Foreskin fibroblast (primary cell): ENCODE measurements at places on chromosomes 2 and 18.

DNA sequence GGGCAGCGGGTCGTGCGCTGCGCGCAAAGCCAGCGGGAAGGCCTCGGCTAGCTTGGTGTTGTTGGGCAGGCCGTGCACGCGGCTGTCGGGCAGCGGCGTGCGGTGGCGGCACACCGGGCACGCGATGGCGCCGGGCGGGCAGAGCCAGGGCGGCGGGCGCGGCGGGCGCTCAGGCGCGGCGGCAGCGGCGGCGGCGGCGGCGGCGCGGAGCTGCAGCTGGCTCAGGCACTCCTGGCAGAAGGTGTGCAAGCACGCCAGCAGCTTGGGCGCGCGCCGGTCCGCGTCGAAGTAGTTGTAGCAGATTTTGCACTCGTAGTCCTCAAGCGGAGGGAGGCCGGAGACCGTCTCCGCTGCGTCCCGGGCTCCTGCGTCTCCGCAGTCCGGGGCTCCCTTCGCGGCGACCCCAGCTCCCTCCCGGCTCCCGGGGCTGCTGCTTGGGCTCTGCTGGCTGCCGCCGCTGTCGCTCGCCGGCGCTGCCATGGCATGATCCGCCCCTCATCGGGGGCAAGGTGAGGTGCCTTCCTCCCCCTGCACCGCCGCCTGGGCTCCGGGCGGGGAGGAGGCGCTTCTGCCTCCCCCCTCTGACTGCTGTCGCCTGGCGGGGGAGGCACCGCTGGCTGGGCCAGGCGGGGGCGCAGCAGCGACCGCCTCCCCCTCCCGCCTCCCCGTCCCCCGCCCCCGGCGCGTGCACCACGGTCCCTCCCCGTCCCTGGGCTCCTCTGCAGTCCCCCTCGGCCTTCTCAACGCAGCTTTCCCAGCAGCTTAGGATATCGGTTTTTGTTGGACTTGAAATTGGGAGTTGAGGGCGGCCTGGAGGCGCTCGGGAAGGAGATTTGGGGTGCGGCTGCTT is 21.0 kb upstream of the PAX3 start:
- peak; percentile 53 for DNase-seq

GRCh38 chr2:98769114-98769476 is 38.2 kb upstream of the MGAT4A start:
- DNase-seq, result no peak

- DNase-seq, result peak; percentile 89
Measured at GRCh38 chr2:222298311-222299150, at the start of gene PAX3. TSS of gene PAX3 (minus strand) at chr2:222298998. CDS start at chr2:222298615, 383 bp downstream.

DNA sequence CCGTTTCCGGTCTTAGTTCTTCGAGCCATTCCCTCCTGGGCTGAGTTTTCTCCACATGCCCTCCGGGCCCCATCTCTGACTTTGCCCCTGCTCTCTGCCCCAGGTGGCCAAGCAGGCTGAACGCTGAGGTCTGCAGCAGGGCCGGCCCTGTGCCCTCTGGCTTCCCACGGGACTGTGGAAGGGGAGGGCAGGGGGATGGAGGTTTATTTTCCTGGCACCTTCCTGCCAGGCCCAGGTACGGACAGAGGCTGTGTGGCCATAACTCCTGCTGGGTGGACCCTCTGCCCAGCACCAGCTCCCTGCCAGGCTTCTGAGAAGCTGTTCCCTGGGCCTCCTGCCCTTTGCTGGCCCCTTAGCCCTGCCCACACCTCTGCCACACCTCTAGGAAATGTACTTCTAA is 164.0 kb downstream of the TFCP2L1 start:
- DNase-seq, result no peak

GRCh38 chr2:5520463-5520972 is 171.7 kb upstream of the SOX11 start:
- no peak for DNase-seq

DNA sequence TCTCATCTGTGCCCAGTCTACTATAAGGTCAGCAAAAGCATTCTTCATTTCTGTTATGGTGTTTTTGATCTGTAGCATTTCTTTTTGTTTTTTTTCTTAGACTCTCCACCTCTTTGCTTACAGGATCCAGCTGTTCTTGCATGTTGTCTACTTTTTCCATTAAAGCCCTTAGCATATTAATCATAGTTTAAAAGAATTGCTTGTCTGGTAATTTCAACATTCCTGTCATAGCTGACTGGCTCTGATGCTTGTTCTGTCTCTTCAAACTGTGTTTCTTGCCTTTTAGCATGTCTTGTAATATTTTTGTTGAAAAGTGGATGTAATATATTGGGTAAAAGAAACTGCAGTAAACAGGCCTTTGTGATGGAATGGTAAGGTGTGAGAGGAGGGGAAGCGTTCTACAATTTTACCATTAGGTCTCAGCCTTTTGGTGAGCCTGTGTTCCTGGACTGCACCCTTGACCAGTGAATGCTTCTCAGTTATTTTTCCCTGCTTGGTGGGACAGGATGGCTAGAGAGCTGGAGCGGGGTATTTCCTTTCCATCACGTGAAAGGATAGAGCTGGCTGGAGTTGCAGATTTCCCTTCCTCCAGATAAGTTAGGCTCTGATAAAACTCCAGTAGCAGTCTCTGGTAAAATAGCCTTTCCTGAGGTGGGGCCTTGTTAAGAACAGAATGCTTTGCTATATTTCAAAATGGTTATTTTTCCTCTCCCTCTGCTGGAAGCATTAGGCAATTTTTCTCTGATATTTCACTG is 65.4 kb downstream of the PLA2R1 start:
- peak; percentile 30 for DNase-seq

DNA sequence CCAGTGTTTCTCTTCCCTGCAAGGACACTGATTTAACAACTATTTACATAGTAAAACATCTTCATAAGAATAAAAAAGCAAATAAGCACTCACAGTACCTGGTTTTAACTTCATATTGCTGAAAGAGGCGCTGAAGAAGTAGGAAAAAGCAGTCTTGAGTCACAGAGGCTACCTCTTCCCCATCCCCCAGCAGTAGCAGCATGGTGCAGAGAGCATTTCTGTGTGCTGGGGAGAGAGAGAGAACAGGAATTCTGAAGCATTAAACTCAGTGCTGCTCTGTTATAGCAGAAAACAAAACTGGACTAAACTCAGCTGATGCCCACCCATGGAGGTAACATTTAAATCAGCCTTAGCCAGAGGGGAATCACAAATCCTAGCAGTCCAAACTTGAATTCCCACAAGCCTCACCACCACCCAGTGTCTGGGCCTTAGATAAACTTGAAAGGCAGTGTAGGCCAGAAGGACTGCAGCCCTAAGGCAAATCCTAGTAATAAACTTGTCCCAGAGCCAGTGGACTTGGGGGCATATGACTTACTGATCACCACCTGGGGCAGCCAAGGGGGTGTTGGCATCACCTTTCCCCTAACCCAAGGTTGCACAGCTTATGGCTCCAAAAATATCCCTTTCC is 321.8 kb upstream of the CWC22 start:
- no peak for DNase-seq

DNA sequence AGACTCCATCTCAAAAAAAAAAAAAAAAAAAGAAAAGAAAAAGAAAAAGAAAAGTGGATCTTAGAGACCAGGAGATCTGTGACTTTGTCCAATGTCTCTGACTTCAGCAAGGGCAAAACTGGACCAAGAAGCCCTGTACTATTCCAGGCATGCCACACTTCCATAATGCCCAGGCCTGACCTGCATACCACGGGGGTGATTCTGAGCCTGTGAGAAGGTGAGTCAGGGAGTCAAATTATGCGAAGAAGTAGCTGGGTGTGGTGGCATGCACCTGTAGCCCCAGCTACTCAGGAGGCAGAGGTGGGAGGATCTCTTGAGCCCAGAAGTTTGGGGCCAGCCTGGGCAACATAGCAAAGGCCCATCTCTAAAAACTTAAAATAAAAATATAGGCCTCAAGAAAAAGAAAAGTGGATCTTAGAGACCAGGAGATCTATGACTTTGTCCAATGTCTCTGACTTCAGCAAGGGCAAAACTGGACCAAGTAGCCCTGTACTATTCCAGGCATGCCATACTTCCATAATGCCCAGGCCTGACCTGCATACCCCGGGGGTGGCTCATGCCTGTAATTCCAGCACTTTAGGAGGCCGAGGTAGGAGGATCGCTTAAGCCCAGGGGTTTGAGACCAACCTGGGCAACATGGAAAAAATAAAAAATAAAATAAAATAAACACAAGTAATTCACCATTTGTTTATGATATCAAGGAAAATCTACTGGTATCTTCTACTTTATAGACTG is 12.2 kb upstream of the PUM2 start:
- DNase-seq, result no peak

DNA sequence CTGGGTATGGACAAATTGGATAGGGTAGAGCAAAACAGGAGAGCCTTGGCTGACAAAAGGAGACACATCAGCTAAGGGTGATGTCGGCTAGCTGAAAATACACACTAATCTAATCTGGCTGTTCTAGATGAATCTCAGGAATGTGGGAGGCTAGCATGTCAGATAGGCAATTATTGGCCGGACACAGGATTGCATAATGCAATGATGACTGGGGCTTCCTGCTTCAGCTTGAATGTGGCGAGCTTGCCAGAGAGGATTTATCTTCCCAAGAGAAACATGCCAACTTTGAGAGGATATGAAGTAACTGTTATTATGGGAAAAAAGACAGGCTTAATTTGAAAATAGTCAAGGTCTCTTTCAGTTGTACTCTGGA is 102.4 kb downstream of the TRIB2 start:
- DNase-seq, result peak; percentile 98

DNA sequence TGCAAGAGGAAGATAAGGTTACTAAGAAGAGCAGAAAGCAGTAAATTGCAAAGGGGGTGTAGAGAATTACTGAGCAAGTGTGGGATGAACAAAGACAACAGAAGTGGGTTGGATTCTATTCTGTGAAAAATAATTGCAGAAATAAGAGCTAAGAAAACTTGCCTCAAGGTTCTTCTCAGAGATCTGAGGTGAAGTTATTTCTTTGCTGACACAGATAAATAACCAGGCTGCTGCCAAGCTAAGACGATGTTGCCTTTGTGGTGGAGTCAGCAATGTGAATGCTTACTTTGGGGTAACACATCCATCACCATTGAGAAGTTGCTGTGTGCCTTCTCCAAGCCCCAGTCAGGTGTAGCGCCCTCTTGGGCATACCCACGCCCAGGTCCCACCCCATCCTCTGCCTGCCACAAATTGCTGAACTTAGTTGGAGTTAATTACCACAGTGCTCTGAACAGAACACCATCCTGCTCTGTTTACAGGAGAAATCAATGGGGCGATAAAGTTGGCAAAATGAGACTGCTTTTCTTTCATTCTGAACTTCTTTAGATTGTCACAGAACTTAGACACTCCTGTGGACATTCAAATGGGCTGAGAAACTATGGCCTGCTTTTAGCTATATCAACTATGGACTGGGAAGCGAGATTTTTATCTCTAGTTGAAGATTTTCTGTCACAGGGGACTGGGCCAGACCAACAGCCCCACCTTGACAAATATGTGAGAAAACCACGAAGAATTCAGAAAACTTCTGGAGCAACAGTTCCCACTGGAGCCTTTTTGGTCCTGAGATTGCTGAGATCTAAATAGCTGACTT is 283.6 kb downstream of the TMX3 start:
- DNase-seq, result no peak

GRCh38 chr2:120820263-120820952 is 84.7 kb downstream of the GLI2 start:
- peak; percentile 92 for DNase-seq

DNA sequence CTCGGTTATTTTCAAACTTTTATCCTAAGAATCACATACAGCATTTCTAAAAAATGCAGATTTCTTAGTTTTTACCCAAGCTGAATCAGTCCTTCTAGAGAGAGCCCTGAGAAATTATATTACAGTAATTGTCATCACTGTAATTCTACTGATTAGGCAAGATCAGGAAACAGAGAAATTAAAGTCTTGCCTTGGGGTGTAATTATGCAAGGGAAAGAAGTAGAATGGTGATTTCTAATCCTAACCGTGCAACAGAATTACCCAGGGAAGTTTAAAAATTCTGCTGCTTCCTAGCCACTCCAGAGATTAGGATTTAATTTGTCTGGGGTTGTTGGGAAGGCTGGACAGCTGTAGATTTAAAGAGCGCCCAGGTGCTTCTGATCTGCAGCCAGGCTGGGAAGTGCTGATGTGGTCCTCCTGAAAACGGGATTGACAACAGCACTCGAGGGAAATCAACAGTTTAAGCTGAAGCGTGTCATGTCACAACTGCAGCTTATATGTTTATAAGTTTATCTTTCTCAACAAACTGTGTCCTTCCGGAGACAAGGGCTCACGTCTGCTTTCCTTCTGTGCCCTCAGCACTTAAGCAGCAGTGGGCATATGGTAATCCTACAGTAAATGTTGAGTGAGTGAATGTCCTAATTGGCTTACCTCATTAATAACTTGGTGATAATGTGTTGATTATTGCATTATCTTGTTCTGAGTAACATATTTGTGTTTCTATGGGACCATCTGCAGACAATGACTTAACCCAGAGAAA is 671.9 kb upstream of the SOX11 start:
- no peak for DNase-seq

GRCh38 chr2:200748779-200749178 is 62.9 kb upstream of the BZW1 start:
- DNase-seq, result no peak

DNA sequence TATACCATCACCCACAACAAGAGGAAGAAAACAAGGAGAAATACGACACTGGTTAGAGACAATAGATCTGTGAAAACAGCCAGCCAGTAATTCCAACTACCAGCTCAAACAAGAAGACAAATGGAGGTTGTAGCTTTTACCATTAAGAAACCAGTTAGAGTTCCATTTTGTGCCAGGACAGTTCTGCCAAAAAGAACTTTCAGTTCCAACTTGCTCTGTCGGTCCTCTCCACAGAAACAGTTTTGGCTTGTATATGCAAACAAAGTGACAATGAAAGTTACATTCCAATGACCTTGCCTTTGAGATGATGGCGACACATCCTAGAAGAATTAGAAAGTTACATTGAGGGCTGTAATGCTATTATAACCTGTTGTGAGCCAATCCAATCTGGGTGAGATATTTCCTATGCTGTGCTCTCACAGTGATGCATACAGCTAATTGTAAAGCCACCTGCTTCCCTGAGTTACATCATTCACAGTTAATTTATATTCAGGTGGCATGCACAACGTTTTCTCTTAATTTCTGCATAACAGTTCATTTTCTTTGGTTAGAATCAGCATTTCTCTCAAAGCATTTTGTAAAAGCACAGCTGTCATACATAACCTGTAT is 1378.4 kb upstream of the PIK3C3 start:
- DNase-seq, result no peak

- DNase-seq, result peak; percentile 97
Measured at GRCh38 chr2:196926562-196927375, at the start of gene PGAP1. TSS of gene PGAP1 (minus strand) at chr2:196926707. CDS start at chr2:196926616, 91 bp downstream.

DNA sequence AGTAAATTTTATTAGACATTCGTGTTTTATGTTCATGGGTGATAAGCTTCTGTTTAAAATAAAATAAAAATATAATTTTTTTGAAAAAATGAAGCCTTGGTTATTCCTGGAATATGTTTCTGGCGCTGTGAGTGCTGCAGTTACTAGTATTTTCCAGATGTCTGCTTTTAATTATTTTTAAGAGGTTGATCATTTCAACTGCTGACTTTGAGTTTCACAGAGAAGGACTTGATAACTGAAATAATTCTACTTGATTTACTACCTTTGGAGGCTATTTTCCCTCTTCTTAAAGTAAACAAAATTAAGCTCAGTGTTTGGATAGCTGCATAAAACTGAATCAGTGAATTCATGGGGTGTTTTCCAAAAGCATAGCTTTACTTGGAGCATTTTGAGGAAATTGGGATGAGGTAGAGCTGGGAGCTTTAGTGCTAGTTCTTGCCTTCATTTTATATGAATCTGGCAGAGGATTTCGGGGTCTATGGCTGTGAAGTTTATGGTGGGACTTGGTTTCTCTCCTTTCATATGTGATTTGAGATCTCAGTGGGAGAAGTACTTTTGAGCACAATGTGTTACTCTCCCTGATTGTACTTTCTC is 666.5 kb downstream of the DCDC2C start:
- DNase-seq, result no peak
